ENCODE measurements at places on chromosomes 7 and 10.

- no peak for DNase-seq
Measured at GRCh38 chr10:113080925-113081229, 130.8 kb downstream of the TCF7L2 start.

GRCh38 chr10:118701529-118702323, 53.0 kb downstream of the CACUL1 start:
- DNase-seq, result no peak

- DNase-seq, result no peak
Measured at GRCh38 chr7:47651355-47652317, 69.7 kb upstream of the TNS3 start.

- DNase-seq, result no peak
Measured at GRCh38 chr7:108109221-108109908, 20.8 kb downstream of the LAMB4 start.

DNA sequence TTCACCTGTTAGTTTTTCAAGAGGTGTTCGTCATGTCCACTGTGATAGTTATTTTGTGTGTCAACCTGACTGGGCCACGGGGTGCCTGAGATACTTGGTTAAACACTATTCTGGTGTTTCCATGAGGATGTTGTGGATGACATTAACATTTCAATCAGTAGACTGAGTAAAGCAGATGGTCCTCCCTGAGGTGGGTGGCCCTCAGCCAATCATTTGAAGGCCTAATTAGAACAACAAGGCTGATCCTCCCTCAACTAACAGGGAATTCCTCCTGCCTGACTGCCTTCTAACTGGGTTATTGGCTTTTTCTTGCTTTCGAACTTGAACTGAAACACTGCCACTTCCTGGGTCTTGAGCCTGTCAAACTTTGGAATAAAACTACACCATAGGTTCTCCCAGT, 75.8 kb downstream of the ENO4 start:
- no peak for DNase-seq
